ENCODE measurements at places on chromosomes 3 and 15.

DNA sequence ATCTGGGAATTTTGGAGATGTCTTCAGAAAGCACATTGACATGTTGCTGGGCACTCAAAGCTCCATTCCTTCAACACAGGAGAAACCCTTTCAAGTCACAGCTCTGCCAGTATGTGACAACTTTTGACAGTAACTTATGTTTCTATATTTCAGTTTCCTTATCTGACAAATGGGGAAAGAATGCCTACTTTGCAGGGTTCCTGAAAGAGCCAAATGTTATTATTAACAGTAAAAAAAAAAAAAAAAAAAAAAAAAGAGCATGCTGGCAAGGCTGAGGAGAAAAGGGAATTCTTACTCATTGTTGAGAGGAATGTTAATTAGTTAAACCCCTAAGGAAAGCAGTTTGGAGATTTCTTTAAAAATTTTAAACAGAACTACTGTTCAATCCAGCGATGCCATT is 272.5 kb upstream of the TGFBR2 start:
- no peak for DNase-seq

- no peak for DNase-seq
These were observed 60.0 kb upstream of the TRIM71 start for GRCh38 chr3:32757618-32758374.

DNA sequence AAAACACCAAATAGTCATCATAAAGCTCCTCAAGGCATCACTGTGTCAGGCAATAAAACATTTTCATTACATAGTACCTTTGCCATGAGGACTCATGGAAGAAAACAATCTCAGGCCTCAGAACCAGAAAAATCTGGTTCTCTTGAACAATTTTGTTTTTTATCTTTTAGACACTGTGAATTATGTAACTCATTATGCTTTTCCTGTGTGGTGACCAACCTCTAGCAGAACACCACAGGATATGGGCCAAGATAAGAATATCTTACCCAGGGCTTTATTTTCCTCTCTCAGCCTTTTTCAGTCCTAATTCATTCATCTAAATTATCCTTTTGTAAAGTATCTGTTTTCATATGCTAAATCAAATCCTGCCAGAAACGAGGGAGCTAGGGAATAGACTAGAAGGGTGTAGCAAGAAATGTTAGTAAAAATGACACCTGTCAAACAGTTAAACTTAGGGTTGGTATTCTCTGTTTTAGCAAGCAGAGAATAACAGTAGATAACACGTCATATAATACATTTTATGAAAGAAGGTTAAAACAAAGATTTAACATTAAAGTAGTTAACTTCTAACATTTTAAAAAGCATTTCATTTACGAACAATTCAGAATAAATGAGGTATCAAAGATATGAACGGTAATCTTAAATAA is 111.1 kb downstream of the FBXL22 start:
- DNase-seq = no peak

DNA sequence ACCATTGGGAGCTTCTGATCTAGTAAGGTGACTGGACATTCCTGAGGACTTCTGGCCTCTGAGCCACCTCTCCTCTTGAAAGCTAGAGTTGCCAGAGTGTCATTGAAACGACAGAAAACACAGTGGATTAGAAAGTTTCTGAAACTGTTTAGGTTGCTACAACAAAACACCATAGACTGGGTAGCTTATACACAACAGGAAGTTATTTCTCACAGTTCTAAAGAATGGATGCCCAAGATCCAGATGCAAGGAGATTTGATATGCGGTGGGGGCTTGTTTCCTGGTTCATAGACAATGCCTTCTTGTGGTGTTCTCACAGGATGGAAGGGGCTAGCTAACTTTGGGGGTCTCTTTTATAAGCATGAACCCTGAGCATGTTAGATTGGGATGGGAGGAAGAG is 43.3 kb upstream of the ZNF385D start:
- DNase-seq = no peak

GRCh38 chr3:42655331-42655888 is 1.9 kb downstream of the ZBTB47 start:
- DNase-seq = no peak

GRCh38 chr3:52527732-52528585 is 5.7 kb downstream of the NT5DC2 start:
- DNase-seq = no peak

DNA sequence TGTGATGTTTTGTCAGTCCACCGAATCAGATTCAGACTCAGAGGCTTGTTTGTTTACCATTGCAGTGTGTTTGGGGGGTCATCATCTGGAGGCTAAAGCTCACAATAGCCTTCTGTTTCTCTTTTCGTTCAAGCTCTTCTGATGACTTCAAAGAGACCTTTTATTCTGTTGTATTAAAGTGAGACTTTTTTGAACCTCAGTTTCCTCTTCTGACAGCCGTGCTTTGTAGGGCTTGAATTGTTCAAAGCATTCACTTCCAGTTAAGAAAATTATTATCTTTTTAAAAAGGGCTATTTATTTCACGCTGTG is 1.3 kb downstream of the PXK start:
- DNase-seq = no peak

- DNase-seq = peak; percentile 90
These were observed 244.1 kb upstream of the STT3B start for GRCh38 chr3:31288641-31289100.

- DNase-seq = no peak
These were observed 243.7 kb downstream of the SLC9A9 start for GRCh38 chr3:143604402-143605185.

- no peak for DNase-seq
These were observed 665.6 kb upstream of the CCDC54 start for GRCh38 chr3:106711650-106712049.

All from LoVo (cell line).